NCI-H1436 (cell line): ENCODE measurements at places on chromosomes 4 and X.

DNA sequence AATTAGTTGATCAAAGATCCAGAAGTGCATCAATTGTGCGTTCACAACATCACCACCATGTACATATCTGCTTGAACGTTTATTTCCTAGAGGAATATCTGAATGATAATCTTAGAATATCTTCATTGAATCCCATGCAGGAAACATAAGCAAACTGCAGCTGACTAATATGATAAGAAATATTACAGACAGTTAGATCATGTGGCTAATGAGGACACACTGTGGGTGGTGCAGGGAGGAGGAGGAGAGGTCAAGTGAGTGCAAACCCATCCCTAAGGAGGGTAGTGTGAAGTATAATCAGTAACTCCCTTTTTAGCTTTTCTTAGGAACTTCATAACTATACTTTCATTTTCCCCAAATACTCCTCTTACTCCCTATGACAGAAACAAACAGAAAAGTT is 58.3 kb upstream of the HPGD start:
- no peak for DNase-seq

DNA sequence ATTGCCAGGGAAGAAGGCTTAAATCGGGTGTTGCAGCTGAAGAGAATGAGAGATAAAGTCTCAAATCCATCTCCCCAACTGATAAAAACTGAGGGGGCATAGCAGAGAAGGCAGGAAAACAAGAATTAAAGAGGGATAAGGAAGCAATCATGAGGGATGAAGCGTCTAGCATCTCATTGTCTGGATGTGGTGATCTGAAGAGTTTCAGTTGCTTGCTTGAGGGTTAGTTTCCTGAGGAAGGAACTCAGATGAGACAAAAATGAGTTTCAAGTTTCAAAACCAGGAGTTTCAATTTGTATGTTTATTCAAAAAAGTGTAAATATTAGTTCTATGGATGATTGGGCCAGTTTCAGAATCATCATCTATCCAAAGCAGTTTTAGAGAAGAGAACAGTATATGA is 496.9 kb downstream of the RAB28 start:
- DNase-seq, result no peak

- DNase-seq, result no peak
These were observed 24.2 kb downstream of the SLC25A5 start for GRCh38 chrX:119492463-119492862.

DNA sequence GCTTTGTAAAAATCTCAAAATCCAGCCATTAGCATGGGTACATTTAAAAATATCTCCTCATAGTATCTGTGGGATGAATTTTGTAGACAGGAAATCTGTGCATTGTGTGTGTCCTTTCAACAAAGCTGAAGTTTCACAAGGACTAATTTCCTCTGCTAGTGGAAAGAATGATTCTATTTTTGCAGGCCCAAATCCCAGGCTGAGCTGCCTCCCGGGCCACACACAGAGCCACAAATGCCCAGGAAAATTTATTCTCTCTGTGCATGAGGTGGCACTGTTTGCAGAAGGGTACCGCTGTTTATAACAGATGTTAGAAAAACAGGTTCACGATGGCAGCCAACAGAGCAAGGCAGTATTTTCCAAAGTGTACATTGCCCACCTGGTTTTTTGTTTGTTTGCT is 11.0 kb upstream of the VCX3B start:
- DNase-seq, result no peak

DNA sequence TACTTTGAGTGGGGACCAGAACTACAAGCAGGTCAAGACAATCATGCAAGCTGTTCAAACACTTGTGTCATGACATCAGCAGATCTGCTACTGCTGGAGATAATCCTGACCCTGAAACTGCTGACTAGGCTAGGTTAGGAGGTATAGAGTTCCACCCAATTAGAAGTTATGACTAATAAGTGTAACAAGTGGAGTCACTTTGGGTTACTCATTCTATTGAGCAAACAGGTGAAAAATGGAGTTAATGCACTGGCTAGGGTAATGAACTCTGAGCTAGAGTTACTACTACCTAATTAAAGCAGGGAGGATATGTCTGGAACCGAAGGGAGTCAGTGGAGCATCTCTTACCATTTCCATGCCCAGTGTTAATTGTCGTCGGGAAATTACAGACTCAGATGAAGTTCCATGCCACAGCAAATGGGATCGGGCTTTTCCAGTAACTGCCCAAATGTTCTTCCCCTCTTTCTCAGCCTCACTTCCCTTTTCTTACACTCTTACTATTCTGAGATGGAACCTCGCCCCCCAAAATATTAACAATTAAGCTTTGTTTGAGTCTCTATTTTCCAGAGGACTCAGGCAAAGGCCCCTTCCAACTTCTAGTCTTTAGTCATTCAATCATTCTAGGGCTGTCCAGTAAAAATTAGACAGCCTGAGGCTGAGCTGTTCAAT is 19.8 kb upstream of the MANBA start:
- DNase-seq, result no peak

DNA sequence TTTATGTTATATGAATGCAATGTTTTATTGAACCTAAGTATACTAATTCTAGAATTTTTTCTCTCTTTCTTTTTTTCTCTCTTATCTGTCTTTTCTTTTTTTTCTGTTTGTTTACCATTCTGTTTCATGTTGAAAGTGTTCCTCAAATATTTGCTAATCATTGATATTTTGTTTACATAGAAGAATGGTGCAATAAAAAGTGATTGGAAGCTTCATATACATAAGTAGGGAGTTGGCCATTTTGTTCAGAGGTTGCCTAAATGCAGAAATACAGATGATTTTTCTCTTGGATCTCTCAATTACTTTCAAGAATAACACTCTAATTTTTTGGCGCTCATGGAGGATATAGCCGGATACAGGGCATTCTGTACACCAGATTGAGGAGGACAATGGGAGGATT is 5.7 kb upstream of the SERTM2 start:
- no peak for DNase-seq

GRCh38 chrX:155951237-155951789 is 46.2 kb upstream of the IL9R start:
- no peak for DNase-seq

- DNase-seq, result no peak
These were observed 1.6 kb downstream of the KIT start for GRCh38 chr4:54659313-54659712.

GRCh38 chr4:10733481-10734062 is 49.0 kb upstream of the CLNK start:
- DNase-seq, result no peak

DNA sequence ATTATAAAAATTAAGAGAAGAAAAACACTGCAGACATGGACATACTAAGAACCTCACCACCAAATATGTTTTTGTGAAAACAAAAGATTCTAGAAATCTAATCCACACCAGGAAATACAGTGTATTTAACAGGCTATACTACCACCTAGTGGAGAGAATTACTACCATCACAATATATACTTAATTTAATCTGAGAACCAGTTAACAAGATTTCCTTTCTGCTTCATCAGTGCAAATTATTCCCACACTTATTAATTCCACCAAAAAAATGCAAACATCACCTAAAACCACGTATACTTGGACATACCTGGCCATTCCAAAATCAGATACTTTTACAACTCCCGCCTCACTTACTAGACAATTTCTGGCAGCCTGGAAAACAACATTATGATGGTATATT is 7.0 kb upstream of the TXK start:
- DNase-seq, result peak; percentile 48

- DNase-seq, result no peak
These were observed 44.6 kb downstream of the ARHGEF9 start for GRCh38 chrX:63740382-63740781.

GRCh38 chrX:1491851-1492349 is 39.2 kb upstream of the ASMTL start:
- DNase-seq, result no peak

- DNase-seq, result no peak
These were observed 1522.9 kb downstream of the PCDH18 start for GRCh38 chr4:136009258-136009832.
